Activated CD4-positive, alpha-beta T cell treated with anti-CD3 and anti-CD28 coated beads, Interleukin-2, amount 10 ng/mL, durations not matched to agents 7 days and 5 days (primary cell): ENCODE measurements at places on chromosomes 13 and 19. TPM values are rescaled to one million over a fixed set of nuclear protein-coding genes. Genes with fewer than 3 reads are reported as not detected.

GRCh38 chr13:108621462-108621861 is 7.9 kb upstream of the MYO16 start:
- no peak overlapping the region for H3K27ac ChIP-seq
- no peak for DNase-seq
- no peaks in the 10 kb centered on the region for H3K36me3 ChIP-seq
- H3K27me3 ChIP-seq, result no peaks in the 10 kb centered on the region
- H3K4me3 ChIP-seq, result no peak overlapping the region

- no peak overlapping the region for H3K4me3 ChIP-seq
- no peak for DNase-seq
- H3K27me3 ChIP-seq, result no peaks in the 10 kb centered on the region
- H3K36me3 ChIP-seq, result peaks cover 13% of the 10 kb centered on the region
Measured at GRCh38 chr19:12450844-12451243, 10.0 kb upstream of the ZNF443 start.

DNA sequence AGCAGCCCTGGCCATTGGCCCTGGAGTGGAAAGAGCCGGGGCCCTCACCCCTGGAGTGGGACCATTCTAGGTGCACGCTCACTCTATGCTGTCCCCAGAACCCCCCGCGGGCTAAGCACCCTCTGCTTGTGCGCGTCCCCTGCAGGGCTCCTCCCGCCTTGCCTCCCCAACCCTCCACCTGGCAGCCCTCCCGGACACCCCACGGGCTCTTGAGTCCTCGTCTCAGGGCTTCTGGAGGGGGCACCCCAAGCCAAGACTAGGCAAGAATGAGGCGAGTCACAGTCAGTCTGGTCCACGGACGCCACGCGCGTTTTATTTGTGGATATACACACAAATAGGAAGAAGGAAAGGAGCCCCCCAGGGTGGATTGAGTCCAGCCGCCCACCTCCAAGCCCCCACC is 7.0 kb upstream of the TMEM161A start:
- no peak overlapping the region for H3K27ac ChIP-seq
- DNase-seq, result no peak
- H3K36me3 ChIP-seq, result no peaks in the 10 kb centered on the region

DNA sequence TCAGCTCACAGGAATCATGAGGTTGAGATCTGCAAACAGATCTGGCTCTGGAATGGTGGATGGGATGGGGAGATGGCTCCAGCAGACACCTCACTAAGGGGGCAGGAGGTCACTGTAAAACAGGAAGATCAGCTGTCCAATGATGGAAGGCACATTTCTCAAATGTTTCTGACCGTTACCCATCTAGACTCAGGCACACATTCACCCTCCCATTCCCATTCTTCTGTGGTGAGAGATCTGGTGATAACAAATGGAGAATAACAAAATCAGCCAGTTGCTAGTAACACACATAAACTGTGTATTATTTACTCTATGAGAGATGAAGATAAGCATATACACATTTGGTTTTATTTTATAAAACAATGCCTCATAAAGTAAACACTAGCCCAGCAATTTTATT is 235.9 kb downstream of the TSHZ3 start:
- H3K27ac ChIP-seq, result no peak overlapping the region
- H3K36me3 ChIP-seq, result no peaks in the 10 kb centered on the region
- H3K4me3 ChIP-seq, result no peak overlapping the region

- peak; percentile 71 for DNase-seq
- peaks cover 42% of the 10 kb centered on the region for H3K36me3 ChIP-seq
- H3K27ac ChIP-seq, result peak overlapping the region; percentile 99
- H3K4me1 ChIP-seq, result peaks cover 93% of the 10 kb centered on the region
Measured at GRCh38 chr19:41872775-41873647, 4.1 kb upstream of the CD79A start.

ADGRE1 gene
- total RNA-seq, result 1.5 TPM

- H3K4me3 ChIP-seq, result no peak overlapping the region
- no peaks in the 10 kb centered on the region for H3K36me3 ChIP-seq
- peaks cover 5% of the 10 kb centered on the region for H3K27me3 ChIP-seq
- no peak overlapping the region for H3K27ac ChIP-seq
- no peak for DNase-seq
Measured at GRCh38 chr13:76790526-76790925, 95.7 kb downstream of the KCTD12 start.

KXD1 gene
- 95.4 TPM for total RNA-seq

GRCh38 chr13:109734002-109734785 is 52.2 kb downstream of the IRS2 start:
- peaks cover 5% of the 10 kb centered on the region for H3K4me1 ChIP-seq
- no peak for DNase-seq
- no peak overlapping the region for H3K4me3 ChIP-seq
- no peaks in the 10 kb centered on the region for H3K36me3 ChIP-seq
- H3K27ac ChIP-seq, result no peak overlapping the region

- H3K36me3 ChIP-seq, result no peaks in the 10 kb centered on the region
- peak; percentile 10 for DNase-seq
- peaks cover 2% of the 10 kb centered on the region for H3K27me3 ChIP-seq
- H3K4me1 ChIP-seq, result no peaks in the 10 kb centered on the region
Measured at GRCh38 chr19:15623711-15624318, 8.8 kb downstream of the CYP4F8 start.

C1QTNF9 gene
- 0.10 TPM for total RNA-seq

DNA sequence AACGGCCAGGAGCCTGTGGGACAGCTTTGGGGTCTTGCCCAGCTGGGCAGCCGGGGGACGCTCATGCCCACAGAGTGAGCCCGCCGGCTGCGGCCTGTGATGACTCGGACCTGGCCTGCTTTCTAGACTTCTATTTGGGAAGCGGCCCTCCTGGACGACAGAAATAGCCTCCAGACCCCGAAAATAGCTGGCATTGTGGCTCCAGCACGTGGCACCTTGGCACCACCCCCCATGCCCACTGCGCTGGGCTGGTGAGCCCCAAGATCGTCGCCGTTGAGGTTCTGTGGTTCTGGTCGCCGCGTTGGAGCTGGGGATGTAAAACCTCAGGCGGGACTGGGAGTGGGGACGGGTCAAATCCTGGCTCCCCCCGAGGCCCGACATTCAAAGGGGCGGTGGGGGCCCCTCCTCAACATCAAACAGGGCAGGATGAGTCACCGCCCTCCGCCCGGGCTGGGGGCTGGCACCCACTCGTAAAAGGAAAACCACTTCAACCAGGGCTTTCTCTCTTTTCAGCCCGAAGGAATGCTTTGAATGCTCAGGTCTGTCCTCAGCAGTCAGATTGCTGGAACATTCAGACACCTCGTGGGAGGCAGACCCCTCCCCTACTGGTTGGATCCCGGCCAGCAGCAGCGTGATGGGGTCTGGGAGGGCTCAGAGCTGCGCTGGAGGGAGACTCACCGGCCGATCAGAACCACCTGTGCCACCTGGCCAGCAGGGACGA is 42.1 kb downstream of the GADD45B start:
- no peak for DNase-seq
- peak overlapping the region; percentile 31 for H3K27ac ChIP-seq
- H3K4me1 ChIP-seq, result peaks cover 8% of the 10 kb centered on the region
- H3K36me3 ChIP-seq, result no peaks in the 10 kb centered on the region
- H3K4me3 ChIP-seq, result no peak overlapping the region

- no peak overlapping the region for H3K27ac ChIP-seq
- no peaks in the 10 kb centered on the region for H3K27me3 ChIP-seq
- peaks cover 21% of the 10 kb centered on the region for H3K36me3 ChIP-seq
- H3K4me3 ChIP-seq, result no peak overlapping the region
- DNase-seq, result no peak
- no peaks in the 10 kb centered on the region for H3K4me1 ChIP-seq
Measured at GRCh38 chr19:38713227-38713649, 31.0 kb downstream of the CAPN12 start.

GRCh38 chr13:30856005-30856790 is 49.9 kb upstream of the MEDAG start:
- no peak overlapping the region for H3K4me3 ChIP-seq
- no peaks in the 10 kb centered on the region for H3K4me1 ChIP-seq
- H3K27ac ChIP-seq, result no peak overlapping the region
- H3K27me3 ChIP-seq, result peaks cover 5% of the 10 kb centered on the region

ZNF439 gene
- total RNA-seq, result 8.3 TPM

GRCh38 chr19:39916851-39917396 is 17.5 kb downstream of the FCGBP start:
- no peak overlapping the region for H3K27ac ChIP-seq
- H3K27me3 ChIP-seq, result no peaks in the 10 kb centered on the region

DNA sequence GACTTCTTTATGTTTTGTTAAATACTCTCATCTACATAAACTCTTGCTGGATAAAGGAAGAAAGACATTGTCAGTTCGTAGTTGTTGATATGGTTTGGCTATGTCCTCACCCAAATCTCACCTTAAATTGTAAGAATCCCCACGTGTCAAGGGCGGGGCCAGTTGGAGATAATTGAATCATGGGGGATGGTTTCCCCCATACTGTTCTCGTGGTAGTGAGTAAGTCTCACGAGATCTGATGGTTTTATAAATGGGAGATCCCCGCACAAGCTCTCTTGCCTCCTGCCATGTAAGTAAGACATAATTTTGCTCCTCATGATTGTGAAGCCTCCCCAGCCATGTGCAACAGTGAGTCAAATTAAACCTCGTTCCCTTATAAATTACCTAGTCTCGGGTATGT is 3.6 kb downstream of the ADGRE1 start:
- H3K36me3 ChIP-seq, result peaks cover 66% of the 10 kb centered on the region
- H3K4me1 ChIP-seq, result peaks cover 73% of the 10 kb centered on the region
- peak overlapping the region; percentile 95 for H3K27ac ChIP-seq
- peak; percentile 57 for DNase-seq

GRCh38 chr13:109592770-109593169 is 193.6 kb downstream of the IRS2 start:
- peaks cover 2% of the 10 kb centered on the region for H3K4me1 ChIP-seq
- H3K27me3 ChIP-seq, result peaks cover 19% of the 10 kb centered on the region
- DNase-seq, result no peak

GRCh38 chr13:33999811-34000605 is 182.1 kb downstream of the RFC3 start:
- H3K36me3 ChIP-seq, result no peaks in the 10 kb centered on the region
- no peaks in the 10 kb centered on the region for H3K4me1 ChIP-seq
- no peaks in the 10 kb centered on the region for H3K27me3 ChIP-seq
- DNase-seq, result no peak
- no peak overlapping the region for H3K4me3 ChIP-seq

DNA sequence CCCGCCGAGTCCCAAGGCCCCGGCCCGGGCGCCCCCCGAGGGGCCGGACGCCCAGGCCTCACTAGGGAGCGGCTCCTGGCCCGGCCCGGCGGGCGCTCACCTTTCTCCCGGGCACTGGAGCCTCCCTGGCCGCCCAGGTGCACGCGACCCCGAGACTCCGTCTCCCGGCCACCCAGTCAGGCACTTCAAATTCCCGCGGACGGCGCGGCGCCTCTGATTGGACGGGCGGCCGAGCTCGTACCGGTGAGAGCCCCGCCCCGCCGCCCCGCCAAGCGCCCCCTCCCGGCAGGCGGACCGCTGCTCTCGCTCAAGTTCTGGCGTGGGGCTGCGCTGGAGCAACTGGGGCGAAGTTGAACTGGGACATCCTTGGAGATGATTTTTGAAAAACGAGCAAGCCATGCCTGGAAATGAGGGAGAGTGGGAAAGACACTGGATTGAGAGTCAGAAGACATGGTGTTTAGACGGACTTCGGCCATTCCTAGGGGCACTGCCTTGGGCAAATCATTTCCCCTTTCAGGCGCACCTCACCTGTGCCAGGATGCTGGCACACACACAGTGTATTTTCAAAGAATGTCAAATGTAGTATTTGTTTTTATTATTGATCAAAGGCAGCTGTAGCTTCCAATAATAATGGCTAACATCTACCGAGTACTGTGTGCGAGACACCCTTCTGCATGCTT is 485.3 kb downstream of the UQCRFS1 start:
- no peak for DNase-seq
- peaks cover 44% of the 10 kb centered on the region for H3K27me3 ChIP-seq
- no peak overlapping the region for H3K4me3 ChIP-seq
- no peaks in the 10 kb centered on the region for H3K4me1 ChIP-seq
- H3K36me3 ChIP-seq, result no peaks in the 10 kb centered on the region
- no peak overlapping the region for H3K27ac ChIP-seq

DNA sequence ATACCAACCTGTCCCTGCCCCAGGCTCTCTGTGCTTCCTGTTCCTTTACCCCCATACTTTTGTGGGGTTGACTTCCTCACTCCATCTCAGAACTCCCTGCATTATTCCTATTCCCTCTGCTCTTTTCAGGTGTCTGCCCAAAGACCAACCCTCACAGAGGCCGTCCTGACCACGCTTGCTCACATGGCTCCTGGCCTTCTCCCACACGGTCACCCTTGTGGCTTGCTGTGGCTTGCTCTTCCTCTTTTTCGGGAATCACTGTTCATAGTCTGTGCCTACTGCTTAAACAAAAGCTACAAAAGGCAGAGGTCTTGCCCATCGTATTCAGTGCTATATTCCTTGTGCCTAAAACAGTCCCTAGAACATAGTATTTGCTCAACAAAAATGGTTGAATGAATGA is 25.2 kb upstream of the ARGLU1 start:
- H3K27ac ChIP-seq, result no peak overlapping the region
- no peaks in the 10 kb centered on the region for H3K36me3 ChIP-seq
- H3K4me3 ChIP-seq, result no peak overlapping the region
- H3K27me3 ChIP-seq, result peaks cover 13% of the 10 kb centered on the region

DNA sequence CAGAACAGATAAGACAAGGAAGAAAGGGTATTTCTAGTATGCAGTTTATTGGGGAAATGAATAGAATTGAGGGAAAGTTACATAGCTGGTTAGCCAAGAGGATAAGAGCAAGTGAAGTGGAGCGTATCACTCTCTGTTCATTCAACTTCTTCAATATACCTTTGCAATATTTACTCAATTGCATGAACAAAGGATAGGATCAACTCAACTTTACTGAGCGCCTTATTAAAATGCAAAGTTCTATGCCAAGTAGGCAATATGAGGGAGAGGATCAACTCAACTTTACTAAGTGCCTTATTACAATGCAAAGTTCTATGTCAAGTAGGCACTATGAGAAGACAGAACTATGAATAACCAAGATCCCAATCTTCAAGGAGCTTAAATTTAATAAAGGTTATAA is 43.9 kb downstream of the ZC3H13 start:
- peaks cover 29% of the 10 kb centered on the region for H3K36me3 ChIP-seq
- no peak overlapping the region for H3K27ac ChIP-seq
- no peaks in the 10 kb centered on the region for H3K4me1 ChIP-seq
- no peaks in the 10 kb centered on the region for H3K27me3 ChIP-seq

DNA sequence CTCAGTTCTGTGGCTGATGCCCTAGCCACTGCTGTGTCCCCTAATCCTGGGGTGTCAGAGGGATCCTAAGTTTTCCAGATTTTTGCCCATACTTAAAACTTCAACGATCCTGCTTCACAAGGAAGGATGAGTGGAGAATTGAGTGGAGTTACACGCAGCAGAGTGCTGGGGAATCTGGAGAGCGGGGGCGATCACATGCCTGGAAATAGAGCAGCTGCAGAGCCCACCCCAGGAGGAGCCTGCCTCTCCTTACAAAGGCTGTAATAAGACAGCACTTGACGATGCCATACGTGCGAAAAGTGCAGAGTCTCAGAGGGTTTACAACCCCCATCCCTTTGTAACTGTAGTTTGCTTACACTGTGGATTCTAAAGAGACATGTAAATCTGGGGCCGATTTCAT is 40.6 kb downstream of the SUGP2 start:
- no peak overlapping the region for H3K27ac ChIP-seq
- H3K27me3 ChIP-seq, result no peaks in the 10 kb centered on the region
- peaks cover 19% of the 10 kb centered on the region for H3K36me3 ChIP-seq
- no peak for DNase-seq
- no peak overlapping the region for H3K4me3 ChIP-seq
